ENCODE measurements at places on chromosomes 2 and 18. TPM values are rescaled to one million over a fixed set of nuclear protein-coding genes. Genes with fewer than 3 reads are reported as not detected.

DNA sequence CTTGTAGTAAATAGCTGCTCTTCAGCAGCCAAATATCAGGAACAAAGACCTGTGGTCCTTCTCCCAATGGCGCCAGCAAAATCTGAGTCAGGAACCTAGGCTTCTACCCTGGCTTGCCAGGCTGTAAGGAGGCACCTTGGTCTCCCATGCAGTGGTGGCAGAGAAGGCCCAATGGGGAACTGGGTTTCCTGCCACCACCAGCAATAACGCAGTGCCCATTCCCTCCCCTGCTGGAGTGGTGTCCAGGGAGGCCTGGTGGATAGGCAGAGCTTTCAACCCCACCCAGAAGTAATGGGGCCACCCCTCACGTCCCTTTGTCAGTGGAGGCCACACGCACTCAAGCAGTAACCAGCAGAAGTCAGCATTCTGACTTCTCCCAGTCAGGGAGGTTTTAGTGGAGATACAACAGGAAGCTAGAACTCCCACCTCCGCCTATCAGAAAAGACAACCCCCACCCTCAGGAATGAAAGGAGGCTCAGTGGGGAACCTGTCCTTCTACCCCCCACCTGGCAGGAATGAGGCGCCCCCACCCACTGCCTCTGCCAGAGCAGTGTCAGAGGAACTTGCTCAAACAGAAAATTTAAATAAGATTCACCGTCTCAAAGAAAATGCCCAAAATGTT lies 132.4 kb downstream of the COPS8 start:
- DNase-seq = no peak

The SLC66A3 gene
- 51.0 TPM for total RNA-seq

- DNase-seq = no peak
These were observed 79.6 kb downstream of the HRH4 start for GRCh38 chr18:24539866-24540617.

GRCh38 chr18:48800466-48800865 lies 150.3 kb downstream of the SMAD7 start:
- DNase-seq = no peak

The GKN1 gene
- not detected for total RNA-seq

The CRACDL gene
- 0.55 TPM for total RNA-seq

All from sigmoid colon (tissue), 7 donors.